ENCODE measurements at places on chromosomes 7 and 10. TPM values are rescaled to one million over a fixed set of nuclear protein-coding genes. Genes with fewer than 3 reads are reported as not detected.

Gene PAPOLB
- polyA plus RNA-seq = 0.02 TPM

Gene TLL2
- 0.08 TPM for polyA plus RNA-seq

Gene FKBP6
- not detected for polyA plus RNA-seq

Gene RAMP3
- polyA plus RNA-seq = 8.5 TPM

Gene CRTAC1
- 1.4 TPM for polyA plus RNA-seq

Gene RBM20
- 2.7 TPM for polyA plus RNA-seq

Gene CRHR2
- polyA plus RNA-seq = 0.04 TPM

Gene SNX10
- polyA plus RNA-seq = 0.61 TPM

Gene NKX6-2
- polyA plus RNA-seq = 1.5 TPM

Gene CTTNBP2
- 12.7 TPM for polyA plus RNA-seq

Gene OPN4
- 0.02 TPM for polyA plus RNA-seq

Gene APBB1IP
- 0.75 TPM for polyA plus RNA-seq

Gene STAM
- 9.3 TPM for polyA plus RNA-seq

Gene OR2A1
- 0.01 TPM for polyA plus RNA-seq

Gene ADAMTS14
- 2.2 TPM for polyA plus RNA-seq

Gene POLR1F
- 5.9 TPM for polyA plus RNA-seq

Gene FAM13C
- polyA plus RNA-seq = 4.4 TPM

Gene GDF2
- polyA plus RNA-seq = not detected

Gene SMC3
- polyA plus RNA-seq = 11.3 TPM

Gene AASS
- 6.0 TPM for polyA plus RNA-seq

Gene SLC16A12
- 0.02 TPM for polyA plus RNA-seq

Gene NODAL
- 0.04 TPM for polyA plus RNA-seq

Gene MAGI2
- polyA plus RNA-seq = 0.79 TPM

Gene GPR15LG
- 321 TPM for polyA plus RNA-seq

Gene GPR141
- polyA plus RNA-seq = 0.35 TPM

Gene FGFBP3
- 0.74 TPM for polyA plus RNA-seq

Gene LIPJ
- not detected for polyA plus RNA-seq

Gene MOGAT3
- not detected for polyA plus RNA-seq

Gene LIPN
- not detected for polyA plus RNA-seq

Gene LIPF
- 20.8 TPM for polyA plus RNA-seq

Gene SRGN
- polyA plus RNA-seq = 7.3 TPM

Gene HOXA5
- 3.5 TPM for polyA plus RNA-seq

Gene TMEM139
- polyA plus RNA-seq = 0.41 TPM

Gene LHPP
- polyA plus RNA-seq = 23.0 TPM

Gene PEX1
- 10.0 TPM for polyA plus RNA-seq

Gene RARRES2
- polyA plus RNA-seq = 22.6 TPM

Gene MBL2
- polyA plus RNA-seq = not detected

Gene MICALL2
- polyA plus RNA-seq = 50.7 TPM

Gene CAMK2G
- polyA plus RNA-seq = 25.3 TPM

Gene PLAU
- 13.7 TPM for polyA plus RNA-seq

Gene PNLIPRP3
- polyA plus RNA-seq = 7.9 TPM

Gene PON1
- not detected for polyA plus RNA-seq

Gene PKD2L1
- polyA plus RNA-seq = not detected

Gene TFPI2
- 0.39 TPM for polyA plus RNA-seq

Gene KIAA1549
- polyA plus RNA-seq = 0.20 TPM

Gene C10orf53
- not detected for polyA plus RNA-seq

Gene PLAC9
- 5.8 TPM for polyA plus RNA-seq

Gene KLHDC10
- 6.6 TPM for polyA plus RNA-seq

Gene COMTD1
- 185 TPM for polyA plus RNA-seq

Gene GDF10
- polyA plus RNA-seq = 0.33 TPM

Gene SPDYE2B
- polyA plus RNA-seq = not detected

Gene MEST
- 8.6 TPM for polyA plus RNA-seq

Gene CPA2
- 0.37 TPM for polyA plus RNA-seq

Gene AVL9
- polyA plus RNA-seq = 8.8 TPM

Gene IFIT1B
- polyA plus RNA-seq = not detected

Gene NPM3
- 13.3 TPM for polyA plus RNA-seq

Gene PDE6C
- not detected for polyA plus RNA-seq

Gene MXI1
- polyA plus RNA-seq = 18.4 TPM

Gene THNSL1
- polyA plus RNA-seq = 0.96 TPM

Measured in esophagus (tissue), 2 donors.